ENCODE measurements at places on chromosomes 2 and 18.

- no peak for DNase-seq
Observed at GRCh38 chr18:2654169-2654927, 1.2 kb upstream of the SMCHD1 start.

GRCh38 chr2:156077041-156077742 lies 255.3 kb downstream of the NR4A2 start:
- DNase-seq, result no peak

GRCh38 chr2:241184901-241185300 lies 3.6 kb upstream of the ANO7 start:
- DNase-seq, result no peak

DNA sequence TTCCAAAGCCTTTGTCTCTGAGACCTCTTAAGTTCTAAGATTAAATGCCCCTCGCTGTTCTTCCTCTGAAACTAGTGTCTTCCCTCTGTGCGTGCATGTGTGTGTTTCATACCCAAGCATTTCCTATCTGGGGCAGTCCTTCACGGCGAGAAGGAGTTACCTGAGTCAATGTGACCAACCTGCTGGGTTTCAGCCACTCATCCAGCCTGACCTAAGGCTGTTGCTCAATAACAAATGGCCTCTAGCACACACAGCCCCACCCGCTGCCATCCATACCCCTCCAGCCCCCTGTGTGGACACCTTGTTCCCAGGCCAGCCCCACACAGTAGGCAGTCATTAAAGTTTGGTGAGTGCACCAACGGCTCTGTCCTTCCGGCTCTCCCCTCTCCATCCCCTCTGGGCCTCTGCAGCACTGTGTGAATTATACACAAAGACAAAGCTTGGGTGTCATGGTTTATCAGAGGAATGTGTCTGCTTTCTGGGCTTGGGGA lies 53.8 kb upstream of the FOSL2 start:
- DNase-seq, result peak; percentile 54

- DNase-seq, result no peak
Observed at GRCh38 chr2:138155304-138155703, 191.0 kb downstream of the HNMT start.

DNA sequence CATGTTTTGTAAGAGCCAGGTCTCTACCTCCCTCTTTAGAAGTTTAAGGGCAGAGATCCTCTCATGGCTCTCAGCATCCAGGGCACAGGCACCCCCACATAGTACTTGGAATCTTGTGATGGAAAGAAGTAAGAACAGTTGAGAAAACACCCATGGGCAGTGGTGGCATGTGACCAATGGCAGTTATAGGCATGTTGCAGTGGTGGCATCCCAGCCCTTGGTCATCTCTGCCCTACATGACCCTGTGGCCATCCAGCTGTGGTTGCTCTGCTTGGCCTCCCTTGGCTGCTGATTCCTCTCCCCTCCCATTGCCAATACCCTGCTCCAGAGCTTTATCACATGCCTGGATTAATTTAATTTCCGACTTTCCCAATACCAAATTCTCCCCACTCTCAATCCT lies 13.3 kb upstream of the MSH2 start:
- DNase-seq, result no peak

GRCh38 chr18:57038395-57038794 lies 108.5 kb upstream of the BOD1L2 start:
- DNase-seq, result no peak

GRCh38 chr2:152420363-152420762 lies 85.4 kb downstream of the FMNL2 start:
- DNase-seq, result no peak

- no peak for DNase-seq
Observed at GRCh38 chr2:36676364-36676763, 20.1 kb upstream of the VIT start.

DNA sequence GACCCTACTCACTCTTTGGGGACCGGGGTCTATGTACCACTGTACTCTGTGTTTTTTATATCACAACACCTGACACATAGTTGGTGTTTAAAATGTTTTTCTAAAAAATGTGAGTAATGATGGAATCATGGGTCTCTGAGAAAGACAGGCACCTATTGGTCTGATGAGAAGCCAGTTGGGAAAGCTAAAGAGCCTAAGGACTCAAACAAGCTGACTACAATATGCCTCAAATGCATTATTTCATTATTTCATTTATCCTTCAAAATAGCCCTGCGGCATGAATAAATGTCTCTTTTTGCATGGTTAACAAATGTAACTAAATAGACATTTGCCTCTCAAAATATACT lies 102.9 kb upstream of the SCN1A start:
- no peak for DNase-seq

DNA sequence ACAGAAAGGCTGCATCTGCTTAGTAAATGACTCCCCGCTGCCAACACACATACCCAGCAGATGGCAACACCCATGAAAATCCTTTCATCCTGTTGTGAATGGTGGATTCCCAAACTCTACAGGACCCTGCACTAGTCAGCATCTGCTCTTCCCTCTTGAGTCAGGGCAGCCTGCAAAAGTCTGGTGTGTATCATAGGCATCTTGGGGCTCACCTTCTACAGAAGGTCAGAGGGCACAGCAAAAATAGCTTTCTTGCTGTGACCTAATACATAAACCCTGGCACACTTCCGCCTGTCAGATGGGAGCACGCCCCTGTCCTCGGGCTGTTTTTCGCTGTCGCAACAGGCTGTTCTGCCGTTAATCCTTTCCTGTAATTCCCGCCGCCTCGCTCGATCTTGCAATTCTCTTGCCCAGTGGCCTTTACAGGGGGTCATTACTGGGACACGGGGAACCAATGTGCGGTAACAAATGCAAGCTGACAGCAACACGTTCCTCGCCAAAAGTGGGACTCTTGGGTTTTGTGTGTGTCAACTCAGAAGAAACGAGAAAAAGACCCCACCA lies 19.9 kb upstream of the SCYGR1 start:
- DNase-seq, result peak; percentile 72

- no peak for DNase-seq
Observed at GRCh38 chr2:240451791-240452461, 16.5 kb downstream of the GPC1 start.

DNA sequence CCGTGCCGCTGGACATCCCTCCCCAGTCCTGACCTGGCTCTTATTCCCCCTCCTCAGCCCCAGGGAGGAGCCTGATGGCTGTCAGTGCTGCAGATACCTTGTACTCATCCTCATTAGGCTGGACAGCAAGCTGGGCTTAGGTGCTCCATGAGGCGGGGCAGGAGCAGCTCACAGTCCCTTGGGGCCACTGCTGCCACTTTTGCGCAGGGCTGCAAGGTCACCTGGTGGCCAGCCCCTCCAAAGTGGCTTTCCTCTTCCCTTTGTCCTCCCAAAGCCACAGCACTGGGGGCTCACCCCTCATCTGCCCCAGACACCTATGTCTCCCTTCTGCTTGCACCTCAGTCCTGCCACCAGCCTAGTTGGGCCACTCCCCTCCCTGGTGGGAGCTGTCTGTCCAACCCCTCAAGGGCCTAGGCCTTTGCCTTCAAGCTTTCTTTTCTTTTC lies 60.8 kb downstream of the FAM168B start:
- peak; percentile 31 for DNase-seq

DNA sequence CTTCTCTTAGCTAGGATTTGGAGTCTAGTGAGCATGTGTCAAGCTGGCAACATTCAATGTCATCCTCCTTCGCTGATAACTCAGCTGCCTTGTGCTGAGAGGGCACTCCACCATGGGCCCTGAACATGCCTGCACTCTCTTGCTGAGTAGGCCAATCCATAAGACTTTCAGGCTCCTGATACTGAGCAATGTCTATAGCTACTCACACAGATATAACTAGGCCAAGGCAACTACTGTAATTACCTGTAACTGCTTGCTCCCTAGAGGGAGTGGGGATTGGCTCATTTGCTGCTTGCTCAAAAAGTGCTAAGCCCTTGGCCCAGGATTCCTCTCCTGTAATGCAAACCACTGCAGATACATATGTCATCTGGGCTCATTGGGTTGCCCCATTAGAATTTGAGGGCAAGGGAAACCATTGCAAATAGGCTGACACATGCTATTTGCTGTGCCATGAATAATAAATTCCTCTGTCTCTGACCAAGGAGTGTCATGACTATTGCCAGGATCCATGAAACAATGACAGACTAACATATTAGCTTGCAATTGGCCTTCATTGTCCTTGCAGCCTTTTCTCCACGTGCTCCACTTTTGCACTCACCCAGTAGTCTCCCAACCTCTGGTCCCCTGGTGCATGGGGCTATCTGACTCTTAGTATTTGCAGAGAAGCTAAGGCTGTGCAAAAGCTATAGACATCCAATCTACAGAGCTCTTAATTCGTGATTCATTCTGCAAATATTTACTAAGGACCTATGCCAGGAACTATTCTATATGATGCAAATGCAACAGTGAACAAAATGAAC lies 36.9 kb upstream of the BMPR2 start:
- DNase-seq, result no peak

- no peak for DNase-seq
Observed at GRCh38 chr2:224837558-224837957, 121.4 kb upstream of the CCDC195 start.

- DNase-seq, result no peak
Observed at GRCh38 chr18:34521040-34521439, 189.1 kb upstream of the DTNA start.

GRCh38 chr2:40049781-40050180 lies 270.7 kb upstream of the THUMPD2 start:
- DNase-seq, result no peak

GRCh38 chr18:73621091-73621490 lies 526.5 kb downstream of the FBXO15 start:
- DNase-seq, result no peak

DNA sequence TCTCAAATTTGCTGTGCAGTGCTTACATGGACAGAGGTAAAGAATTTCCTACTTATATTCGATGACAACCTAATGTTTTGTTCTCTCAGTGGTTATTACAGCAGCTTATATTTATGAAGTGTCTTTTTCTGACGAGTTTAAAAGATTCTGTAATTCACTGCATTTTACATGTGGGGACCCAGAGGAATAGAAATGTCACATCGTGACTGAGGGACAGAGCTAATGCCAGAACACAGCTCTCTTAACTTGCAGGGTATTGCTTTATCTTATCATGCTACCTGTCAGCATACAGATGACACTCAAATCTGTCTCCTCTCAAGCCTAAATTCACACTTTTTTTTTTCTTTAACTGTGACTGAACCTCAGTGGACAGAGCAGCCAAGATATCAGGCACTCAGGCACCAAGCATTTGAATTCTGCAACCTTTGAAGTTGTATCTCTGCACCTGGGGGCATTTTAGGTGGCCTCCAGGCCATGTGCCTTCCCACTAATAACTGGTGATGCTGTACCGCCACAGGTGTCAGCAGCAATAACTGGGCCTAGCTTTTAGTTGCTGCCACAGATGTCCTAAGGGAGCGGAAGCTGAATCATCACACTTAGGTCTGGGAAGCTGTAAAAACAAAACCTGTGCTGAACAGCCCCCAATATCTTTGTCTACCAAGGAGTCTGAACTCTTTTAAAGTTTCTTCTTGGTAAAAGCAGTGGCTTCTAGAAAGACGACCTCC lies 315.8 kb upstream of the NRP2 start:
- no peak for DNase-seq

DNA sequence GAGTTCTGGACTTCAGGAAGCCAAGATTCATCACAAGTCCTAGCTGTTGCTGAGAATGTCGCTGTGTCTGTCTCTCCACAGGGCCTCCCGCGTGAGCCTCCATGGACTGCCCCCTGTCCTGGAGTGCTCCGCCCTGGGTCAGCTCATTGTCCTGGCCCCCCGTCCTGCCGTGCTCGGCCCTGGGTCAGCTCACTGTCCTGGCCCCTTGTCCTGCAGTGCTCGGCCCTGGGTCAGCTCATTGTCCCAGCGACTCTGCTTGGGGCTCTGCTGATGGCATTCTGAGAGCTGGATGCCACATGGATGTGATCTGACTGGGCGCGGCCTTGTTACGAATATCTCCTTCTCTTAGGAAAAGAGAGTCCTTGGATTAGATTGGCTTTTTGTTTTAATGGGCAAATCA lies 78.5 kb downstream of the EIPR1 start:
- peak; percentile 19 for DNase-seq
